HuH-7.5 (cell line): ENCODE measurements at places on chromosomes 5 and 9.
A peak's percentile ranks its signal among the peaks of the same experiment; 100 is the strongest.

DNA sequence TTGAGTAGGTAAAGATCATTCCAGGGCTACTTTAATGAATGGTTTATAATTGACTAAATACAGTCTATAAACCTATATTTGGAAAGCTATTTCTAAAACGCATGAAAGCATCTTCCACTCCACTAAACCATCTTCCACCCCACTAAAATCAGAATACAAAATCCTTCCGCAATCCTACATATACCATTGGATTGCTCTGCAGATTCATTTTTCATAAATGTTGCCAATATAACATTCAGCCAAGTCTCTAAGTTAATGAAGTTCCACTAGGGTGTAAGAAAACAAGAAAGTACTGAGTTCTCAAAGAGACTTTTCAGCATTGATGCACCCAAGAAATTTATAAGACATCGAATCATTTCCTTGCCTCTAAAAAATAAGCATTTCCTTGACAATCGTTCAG lies 4.7 kb downstream of the SLC24A2 start:
- no peak for DNase-seq

GRCh38 chr9:129380961-129381401 lies 202.9 kb upstream of the IER5L start:
- DNase-seq, result no peak

DNA sequence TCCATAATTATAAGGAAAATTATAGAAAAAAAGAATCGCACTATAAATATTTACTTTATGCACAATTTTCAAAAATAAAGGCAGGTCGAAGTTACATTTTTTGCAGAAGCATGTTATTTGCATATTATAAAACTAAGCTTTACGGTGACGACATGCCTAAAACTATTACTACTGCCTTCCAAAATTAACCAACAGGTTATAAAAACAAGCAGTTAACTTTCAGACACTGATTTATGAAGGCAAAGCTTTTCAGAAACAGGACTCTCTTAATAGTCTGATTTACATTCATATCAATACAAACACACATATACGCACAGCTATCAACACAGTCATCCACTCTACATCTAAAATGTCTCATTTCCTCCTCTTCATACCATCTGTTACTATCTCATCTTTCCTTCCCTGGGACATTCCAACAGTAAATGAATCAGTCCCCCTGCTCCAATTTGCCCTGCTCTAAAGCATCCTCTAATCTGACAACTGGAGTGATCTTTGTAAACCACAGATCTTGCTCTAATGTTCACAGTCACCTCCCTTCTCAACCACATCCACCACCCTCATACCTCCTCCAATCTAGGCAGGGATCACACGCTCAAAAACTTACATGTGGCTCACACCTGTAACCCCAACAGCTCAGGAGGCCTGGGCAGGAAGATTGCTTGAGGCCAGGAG lies 21.6 kb downstream of the FBXW11 start:
- DNase-seq, result no peak

GRCh38 chr5:86570427-86571083 lies 47.2 kb upstream of the COX7C start:
- DNase-seq, result peak; percentile 41

GRCh38 chr5:26031481-26031880 lies 1006.9 kb downstream of the CDH9 start:
- no peak for DNase-seq

DNA sequence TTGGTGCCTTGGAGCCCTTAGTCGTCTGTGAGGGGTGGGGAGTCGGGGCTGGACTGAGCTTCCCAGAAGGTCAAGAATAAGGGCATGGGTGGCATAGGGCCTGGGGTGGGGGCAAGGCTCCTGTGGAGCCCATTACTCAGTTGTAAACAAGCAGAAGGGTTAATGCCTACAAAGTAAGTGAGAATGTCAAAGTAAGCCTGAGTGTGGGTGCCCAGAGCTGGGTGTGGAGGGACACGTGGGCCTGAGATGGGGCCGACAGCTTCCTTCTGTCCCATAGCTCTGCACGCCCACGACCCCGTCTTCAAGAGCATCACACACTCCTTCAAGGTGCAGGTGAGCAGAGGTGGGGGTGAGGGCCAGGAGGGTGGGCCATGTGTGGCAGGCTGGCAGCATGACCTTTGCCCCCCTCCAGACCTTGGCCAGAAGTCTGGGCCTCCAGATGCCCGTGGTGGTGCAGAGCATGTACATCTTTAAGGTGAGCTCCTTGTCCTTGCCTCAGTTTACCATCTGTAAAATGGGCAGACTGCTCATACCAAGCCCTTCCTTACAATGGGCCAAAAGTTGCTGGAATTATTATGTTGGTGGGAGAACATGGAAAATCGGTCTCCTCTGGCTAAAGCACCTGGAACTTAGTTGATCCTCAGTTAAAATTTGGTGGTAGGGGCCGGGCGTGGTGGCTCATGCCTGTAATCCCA lies 11.1 kb downstream of the DOLK start:
- DNase-seq, result no peak
